ENCODE measurements at places on chromosomes 4 and X.

- no peak for DNase-seq
Observed at GRCh38 chr4:124941267-124941666, 228.7 kb upstream of the ANKRD50 start.

DNA sequence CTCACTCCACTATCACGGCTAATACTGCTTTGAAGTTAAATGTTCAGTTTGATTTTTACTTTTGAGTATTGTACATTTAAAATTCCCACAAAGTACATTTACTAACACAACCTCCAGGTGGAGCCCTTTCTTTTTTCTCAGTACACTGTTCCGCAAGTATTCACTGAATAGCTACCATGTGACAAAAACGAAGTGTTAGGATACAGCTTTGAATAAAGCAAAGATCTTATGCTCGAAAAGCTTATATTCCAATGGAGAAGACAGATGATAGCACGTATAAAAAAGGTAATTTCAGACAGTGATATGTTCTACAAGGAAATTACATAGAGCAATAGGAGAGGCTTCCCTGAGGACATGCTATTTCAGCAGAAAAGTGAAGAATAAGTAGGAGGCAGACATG is 60.7 kb upstream of the ABCG2 start:
- peak; percentile 85 for DNase-seq

DNA sequence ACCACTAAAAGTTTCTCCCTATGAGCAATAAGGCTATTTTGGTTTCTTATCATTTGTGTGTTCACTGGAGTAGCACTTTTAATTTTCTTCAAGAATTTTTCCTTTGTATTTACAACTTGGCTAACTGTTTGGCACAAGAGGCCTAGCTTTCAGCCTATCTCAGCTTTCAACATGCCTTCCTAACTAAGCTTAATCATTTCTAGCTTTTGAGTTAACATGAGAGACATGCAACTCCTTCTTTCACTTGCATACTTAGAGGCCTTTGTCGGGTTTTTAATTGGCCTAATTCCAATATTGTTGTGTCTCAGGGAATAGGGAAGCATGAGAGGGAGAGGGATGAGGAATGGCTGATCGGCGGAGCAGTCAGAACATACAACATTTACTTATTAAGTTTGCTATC is 349.8 kb downstream of the OPHN1 start:
- peak; percentile 35 for DNase-seq

DNA sequence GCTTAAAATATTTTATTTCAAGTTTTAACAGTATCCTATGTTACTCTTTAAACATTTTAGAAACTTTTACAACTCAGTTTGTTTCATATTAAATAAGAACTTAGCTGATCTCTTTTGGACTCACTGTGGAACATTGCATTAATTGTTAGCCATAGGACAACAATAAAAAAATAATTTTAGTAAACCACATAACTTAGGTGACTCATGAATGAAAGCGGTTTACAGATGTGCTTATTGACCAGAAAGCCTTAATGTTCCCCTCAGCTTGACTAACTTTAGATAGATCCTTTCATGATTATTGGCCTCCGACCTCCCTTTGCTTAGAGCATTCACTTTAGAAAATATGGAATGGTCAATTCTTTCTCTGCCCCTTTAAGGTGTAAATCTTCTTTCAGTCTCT is 783.5 kb upstream of the MAGEB2 start:
- DNase-seq: no peak

DNA sequence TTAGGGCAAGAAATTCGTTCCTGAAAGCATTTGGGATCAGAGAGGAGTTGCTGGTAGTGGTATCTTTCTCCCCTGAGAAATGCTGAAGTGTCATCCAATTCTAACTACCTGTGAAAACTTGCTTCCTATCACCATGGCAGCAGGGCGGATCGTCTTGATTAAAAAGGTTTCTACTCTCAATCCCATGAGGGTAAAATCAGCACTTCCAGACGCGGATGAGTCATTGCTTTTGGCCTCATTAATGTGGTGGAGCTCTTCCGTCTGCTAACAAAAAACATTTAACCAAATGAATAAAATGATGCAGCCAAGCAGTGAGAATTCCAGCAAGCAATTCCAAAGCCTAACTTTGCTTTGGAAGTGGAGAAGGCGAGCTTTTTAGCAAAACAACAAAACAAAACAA is 325.6 kb downstream of the CAMK2D start:
- DNase-seq: peak; percentile 78

DNA sequence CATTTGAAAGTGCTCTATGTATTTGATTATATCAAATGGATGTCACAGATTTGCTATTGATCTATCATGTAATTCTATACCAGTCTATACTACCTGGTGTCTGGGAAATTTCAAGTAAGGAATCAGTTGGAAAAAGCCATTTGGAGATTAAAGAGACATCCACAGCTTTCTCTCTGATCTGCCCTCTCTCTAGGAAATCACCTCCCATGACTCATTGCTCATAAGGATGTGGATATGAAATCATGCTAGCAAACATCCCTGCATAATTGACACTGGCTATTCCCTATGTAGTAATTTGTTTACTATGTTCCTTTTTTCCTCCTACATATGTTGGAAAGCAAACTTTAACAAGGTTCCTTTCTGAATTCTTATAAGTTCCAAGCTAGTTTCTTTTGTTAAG is 94.3 kb downstream of the TEX13A start:
- DNase-seq: peak; percentile 22

GRCh38 chr4:163701916-163702315 is 207.4 kb downstream of the TMA16 start:
- no peak for DNase-seq

GRCh38 chrX:65667503-65668376 is at the start of gene MSN:
MSN (plus strand) TSS chrX:65667654; CDS start chrX:65667842, 188 bp downstream.
- peak; percentile 77 for DNase-seq

GRCh38 chrX:129721870-129722269 is 16.9 kb upstream of the XPNPEP2 start:
- no peak for DNase-seq

GRCh38 chrX:129310000-129310399 is 213.3 kb downstream of the SMARCA1 start:
- DNase-seq: no peak

DNA sequence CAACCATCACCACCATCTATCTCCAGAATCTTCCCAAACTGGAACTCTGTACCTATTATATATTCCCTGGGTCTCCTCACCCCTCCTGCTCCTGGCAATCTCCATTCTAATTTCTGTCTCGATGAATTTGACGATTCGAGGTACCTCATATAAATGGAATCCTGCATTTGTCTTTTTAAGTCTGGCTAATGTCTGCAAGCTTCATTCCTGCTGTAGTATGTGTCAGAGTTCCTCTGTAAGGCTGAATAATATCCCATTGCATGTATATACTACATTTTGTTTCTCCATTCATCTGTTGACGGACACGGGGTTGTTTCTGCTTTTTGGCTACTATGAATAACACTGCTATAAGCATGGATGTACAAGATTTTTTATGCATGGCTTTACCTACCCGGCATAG is 19.5 kb downstream of the PRKG2 start:
- no peak for DNase-seq

- no peak for DNase-seq
Observed at GRCh38 chr4:56356650-56357049, 30.6 kb downstream of the AASDH start.

- peak; percentile 45 for DNase-seq
Observed at GRCh38 chrX:151000861-151001331, 17.8 kb downstream of the HMGB3 start.
